ENCODE measurements at places on chromosomes 5 and 9. TPM values are rescaled to one million over a fixed set of nuclear protein-coding genes. Genes with fewer than 3 reads are reported as not detected.

CNTNAP3 gene
- 8.1 TPM for total RNA-seq

DNA sequence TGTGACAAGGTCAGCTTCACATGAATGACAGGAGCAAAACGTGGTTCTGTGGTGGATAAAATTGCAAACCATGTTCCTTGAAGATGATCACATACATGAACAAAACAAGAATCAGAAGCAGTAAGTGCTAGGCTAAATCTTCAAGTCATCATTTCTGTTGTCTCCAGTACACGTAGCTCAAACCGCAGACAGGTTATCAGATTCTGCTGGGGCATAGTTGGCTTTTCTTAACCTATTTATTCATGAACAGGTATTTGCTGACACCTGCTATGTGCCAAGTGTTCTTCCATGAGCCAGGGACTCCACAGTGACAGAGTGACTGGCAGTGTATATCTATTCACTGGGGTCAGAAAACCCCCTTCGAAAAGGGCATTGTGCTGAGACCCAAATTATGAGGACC lies 20.8 kb downstream of the MFAP3 start:
- DNase-seq = no peak

GRCh38 chr5:132760049-132760420 lies 12.8 kb downstream of the CCNI2 start:
- no peak for DNase-seq

- DNase-seq = no peak
These were observed 340.0 kb downstream of the TLE4 start for GRCh38 chr9:79911724-79912123.

- no peak for DNase-seq
These were observed 10.4 kb upstream of the SLC45A2 start for GRCh38 chr5:33994845-33995244.

- DNase-seq = no peak
These were observed 15.4 kb downstream of the CCT5 start for GRCh38 chr5:10265245-10266109.

DNA sequence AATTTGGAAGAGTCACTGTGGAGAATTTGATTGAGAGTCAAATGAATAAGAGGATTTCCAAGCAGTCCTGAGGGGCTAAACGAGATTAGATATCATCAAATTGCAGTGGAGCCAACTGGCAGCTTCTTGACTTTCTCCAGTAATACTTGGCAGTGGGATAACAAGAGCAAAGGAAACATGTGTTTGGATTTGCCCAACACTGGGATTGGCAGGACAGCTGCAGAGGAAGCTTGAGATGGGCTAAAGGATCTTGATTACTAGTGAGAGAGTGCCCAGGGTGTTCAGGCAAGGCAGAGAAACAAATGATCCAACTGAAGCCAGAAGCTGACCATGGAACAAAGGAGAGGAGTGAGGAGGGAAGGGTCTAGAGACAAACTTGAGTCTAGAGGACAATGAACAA lies 356.0 kb upstream of the ISL1 start:
- no peak for DNase-seq

- DNase-seq = no peak
These were observed 39.3 kb downstream of the NTNG2 start for GRCh38 chr9:132201139-132201538.

DNA sequence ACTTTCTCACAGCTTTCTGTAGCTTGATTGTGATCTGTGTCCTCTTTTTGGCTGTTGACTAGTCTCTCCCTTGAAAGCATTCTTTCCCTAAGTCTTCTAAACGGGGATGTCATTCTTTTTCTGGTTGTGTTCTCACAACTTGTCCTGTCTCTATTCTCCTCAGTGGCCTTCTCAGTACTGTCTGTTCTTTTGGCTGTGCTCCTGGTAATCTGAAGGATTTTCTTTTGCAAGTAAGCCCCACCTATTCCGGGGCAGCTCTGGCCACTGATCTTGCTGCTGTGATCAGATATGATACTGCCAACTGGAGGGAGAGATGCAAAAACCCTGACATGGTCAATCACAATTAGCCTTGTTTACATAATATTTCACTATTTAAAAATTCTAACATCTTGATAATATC lies 172.2 kb downstream of the CDC42SE2 start:
- DNase-seq = no peak

- DNase-seq = no peak
These were observed 3.8 kb downstream of the COL23A1 start for GRCh38 chr5:178586396-178586795.

BTNL3 gene
- not detected for total RNA-seq

DNAH5 gene
- total RNA-seq = 0.32 TPM

GRCh38 chr5:157575381-157576020 lies at the start of gene ADAM19:
TSS of gene ADAM19 (minus strand) at chr5:157575775. CDS start at chr5:157575696, 79 bp downstream.
- DNase-seq = peak; percentile 69

GRCh38 chr5:31598640-31599611 lies 40.0 kb upstream of the PDZD2 start:
- no peak for DNase-seq

GRCh38 chr5:163631856-163632255 lies 126.4 kb downstream of the MAT2B start:
- no peak for DNase-seq

GRCh38 chr5:77066184-77066583 lies 20.9 kb downstream of the ZBED3 start:
- DNase-seq = no peak

DNA sequence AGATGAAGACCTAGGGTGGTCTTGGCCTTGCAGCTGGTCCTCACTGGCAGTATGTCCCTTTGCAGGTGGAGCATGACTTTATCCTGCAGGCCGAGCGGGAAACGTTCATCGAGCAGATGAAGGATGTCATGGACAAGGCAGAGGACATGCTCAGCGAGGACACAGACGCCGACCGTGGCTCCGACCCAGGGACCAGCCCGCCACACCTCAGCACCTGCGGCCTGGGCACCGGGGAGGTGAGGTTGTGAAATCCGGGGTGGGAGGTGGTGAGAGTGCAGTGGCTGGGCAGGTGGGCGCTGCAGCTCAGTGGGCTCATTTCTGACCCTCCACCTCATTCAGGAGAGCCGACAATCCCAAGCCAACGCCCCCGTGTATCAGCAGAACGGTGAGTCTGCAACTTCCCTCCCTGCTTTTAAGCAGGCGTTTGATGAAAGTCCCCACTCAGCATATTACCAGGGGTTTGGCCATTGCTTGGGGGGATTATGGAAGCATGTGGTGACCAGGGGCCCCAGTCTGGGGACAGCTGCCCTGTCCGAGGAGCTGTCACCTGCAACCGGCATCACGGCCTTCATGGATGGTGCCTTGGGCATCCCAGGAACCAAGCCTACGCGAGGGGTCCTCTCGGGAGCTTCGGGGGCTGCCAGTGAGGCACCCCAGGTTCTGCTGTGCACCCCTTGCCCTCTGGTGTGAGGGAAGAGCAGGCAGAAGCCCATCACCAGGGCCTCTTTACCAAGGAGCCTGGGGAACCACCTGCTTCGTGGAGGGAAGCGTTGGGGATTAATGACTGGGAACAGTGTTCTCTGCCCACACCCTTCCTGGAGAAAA lies 84.0 kb downstream of the WNK2 start:
- DNase-seq = no peak

SLC35A4 gene
- 83.1 TPM for total RNA-seq

DNA sequence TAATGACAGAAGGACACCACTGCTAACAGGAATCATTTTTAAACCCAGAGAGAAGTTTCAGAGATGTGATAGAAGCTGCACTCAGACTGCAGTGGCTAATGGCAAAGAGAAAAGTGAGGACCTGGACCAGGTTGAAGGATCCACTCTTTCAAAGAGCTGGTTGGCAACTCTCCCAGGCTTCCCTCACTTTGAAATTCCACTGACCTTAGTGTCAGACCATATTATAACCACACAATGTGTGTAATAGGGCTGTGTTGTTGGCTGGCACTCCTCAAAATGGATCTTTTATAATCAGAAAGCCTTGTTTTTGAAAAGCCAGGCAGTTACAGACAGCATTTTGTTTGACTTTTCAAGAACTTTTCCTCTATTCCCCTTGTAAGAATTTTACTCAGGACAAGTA lies 280.7 kb downstream of the PRELID2 start:
- no peak for DNase-seq

Data from heart left ventricle (tissue), 16 donors.